ENCODE measurements at places on chromosomes 12 and 14.

- DNase-seq: no peak
Observed at GRCh38 chr14:92135269-92135668, 13.5 kb downstream of the CPSF2 start.

- no peak for DNase-seq
Observed at GRCh38 chr14:84340938-84341337, 1189.0 kb upstream of the FLRT2 start.

GRCh38 chr12:59575826-59576225, 20.0 kb upstream of the SLC16A7 start:
- no peak for DNase-seq

GRCh38 chr12:3432176-3432742, 58.7 kb upstream of the PRMT8 start:
- no peak for DNase-seq

GRCh38 chr14:30156571-30156970, 228.9 kb upstream of the PRKD1 start:
- no peak for DNase-seq
